ENCODE measurements at places on chromosomes 16 and 17.

GRCh38 chr16:11215935-11216556, 40.0 kb downstream of the SOCS1 start:
- no peak for DNase-seq

GRCh38 chr17:43774304-43775250, 4.2 kb downstream of the DUSP3 start:
- DNase-seq = no peak

DNA sequence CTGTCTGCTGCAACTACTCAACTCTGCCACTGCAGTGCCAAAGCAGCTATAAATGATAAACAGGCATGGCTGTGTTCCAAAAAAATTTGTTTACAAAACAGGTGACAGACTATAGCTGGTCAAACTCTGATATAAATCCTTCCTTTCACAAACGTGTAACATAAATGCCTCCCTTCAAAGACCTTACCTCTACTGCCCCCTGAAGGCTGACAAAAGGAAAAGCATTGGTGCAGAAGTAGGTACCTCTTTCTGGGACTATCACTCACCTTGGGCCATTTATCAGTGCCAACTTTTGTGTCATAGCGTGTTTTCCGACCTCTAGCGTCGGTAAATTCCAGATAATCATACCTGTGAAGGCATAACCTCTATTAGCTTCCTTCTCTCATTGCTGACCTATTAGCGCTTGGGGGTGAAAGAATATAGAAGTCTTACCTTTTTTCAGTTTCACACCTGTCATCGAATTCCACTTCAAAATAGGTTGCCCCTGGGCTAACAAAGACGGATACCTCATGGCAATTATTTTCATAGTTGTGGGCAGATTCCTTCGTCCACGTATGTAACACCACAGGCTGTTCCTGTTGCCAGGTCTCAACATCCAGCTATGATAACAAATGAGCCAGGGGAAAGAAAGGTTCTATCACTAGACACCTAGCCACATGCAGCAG, 67.9 kb downstream of the ZZEF1 start:
- peak; percentile 52 for DNase-seq

DNA sequence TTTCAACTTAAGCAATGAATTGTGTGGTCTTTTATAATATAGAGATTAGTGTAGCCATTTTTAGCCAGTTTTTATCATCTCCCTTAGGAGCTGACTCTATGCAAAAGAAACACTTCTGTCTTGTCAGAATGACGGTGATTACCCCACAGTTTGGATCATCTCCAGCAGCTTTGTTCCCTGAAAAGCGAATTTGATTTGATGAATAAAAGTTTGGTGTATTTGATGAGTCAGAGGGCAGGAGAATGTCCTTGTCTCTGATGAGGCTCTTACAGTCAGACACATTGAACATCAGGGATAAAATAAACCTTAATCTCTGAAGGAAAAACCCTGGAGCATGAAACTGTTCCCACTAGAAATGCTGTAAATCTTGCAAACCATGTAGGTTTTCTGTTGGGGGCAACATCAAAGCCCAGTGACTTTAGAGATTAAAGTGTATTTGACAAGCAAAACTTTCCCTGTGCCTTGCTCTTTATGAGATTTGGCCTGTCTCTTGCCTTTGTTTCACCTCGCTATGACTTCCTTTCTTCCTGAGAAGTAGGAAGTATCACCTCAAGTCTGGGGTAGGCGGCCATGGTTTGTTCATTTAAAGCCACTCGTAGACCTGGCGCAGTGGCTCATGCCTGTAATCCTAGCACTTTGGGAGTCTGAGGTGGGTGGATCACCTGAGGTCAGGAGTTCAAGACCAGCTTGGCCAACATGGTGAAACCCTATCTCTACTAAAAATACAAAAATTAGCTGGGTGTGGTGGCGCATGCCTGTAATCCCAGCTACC, 209.3 kb downstream of the FTO start:
- DNase-seq = no peak

- no peak for DNase-seq
Measured at GRCh38 chr17:48575673-48576478, 2.3 kb downstream of the HOXB4 start.

- no peak for DNase-seq
Measured at GRCh38 chr17:40034426-40035161, 19.4 kb downstream of the CSF3 start.
